ENCODE measurements at places on chromosomes 2 and 18.

- no peak for DNase-seq
Observed at GRCh38 chr2:176999301-176999700, 213.3 kb upstream of the HNRNPA3 start.

- no peak for DNase-seq
Observed at GRCh38 chr2:112730216-112730615, 9.4 kb downstream of the NT5DC4 start.

DNA sequence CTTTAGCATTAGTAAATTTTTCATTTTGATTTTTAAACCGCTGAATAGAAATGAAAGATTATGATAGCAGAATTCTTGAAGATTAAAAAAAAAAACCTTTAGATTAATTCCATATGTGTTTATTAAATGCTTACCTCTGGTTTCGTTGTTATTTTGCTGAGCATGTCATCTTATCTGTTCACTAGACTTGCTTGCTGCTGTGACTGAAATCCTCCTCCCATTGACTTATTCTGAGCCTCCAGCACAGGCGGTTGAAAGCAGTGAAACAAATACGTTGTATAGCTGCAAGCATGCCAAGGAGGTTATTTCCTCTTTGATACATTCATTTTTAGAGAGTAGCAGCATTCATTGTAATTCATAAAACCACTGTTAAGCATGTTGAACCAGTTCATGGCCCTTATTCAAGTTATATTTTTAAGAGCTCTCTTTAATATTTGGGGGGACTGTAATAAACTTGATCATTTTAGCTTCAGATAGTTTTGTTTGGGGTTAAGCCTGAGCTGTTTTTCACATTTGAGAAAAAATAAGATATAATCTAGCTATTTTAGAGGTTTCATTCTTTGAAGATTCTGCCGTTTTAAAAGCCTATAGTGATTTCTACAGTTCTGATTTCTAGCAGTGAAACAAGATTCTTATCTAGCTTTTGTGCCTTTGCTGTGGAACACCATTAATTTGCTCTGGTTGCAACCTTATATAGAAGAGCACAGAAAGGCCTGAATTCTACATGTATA is at the start of gene HTR2B:
Gene HTR2B (minus strand): TSS at position 205 of the 731 bp plus-strand sequence. CDS start 1,278 bp downstream, outside the sequence.
- no peak for DNase-seq

- no peak for DNase-seq
Observed at GRCh38 chr18:77501266-77501665, 251.6 kb downstream of the GALR1 start.

DNA sequence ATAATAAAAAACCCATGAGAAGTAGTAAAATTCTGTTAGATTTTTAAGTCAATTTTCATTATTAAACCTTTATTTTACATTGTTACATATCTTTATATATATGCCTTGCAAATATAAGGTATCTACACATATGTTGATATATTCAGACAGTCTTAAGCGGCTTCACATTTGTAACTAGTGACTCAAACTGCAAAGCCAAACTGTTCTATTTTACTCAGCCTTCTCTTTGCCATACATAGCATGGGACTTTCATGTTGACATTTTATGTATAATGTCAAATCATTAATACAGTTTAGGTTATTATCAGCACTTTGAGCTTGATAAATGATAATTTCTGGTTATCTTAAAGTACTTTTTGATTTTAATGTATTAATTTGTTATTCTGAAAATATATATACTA is 125.0 kb upstream of the WDSUB1 start:
- no peak for DNase-seq

GRCh38 chr18:8928847-8929780 is 173.4 kb upstream of the NDUFV2 start:
- no peak for DNase-seq

DNA sequence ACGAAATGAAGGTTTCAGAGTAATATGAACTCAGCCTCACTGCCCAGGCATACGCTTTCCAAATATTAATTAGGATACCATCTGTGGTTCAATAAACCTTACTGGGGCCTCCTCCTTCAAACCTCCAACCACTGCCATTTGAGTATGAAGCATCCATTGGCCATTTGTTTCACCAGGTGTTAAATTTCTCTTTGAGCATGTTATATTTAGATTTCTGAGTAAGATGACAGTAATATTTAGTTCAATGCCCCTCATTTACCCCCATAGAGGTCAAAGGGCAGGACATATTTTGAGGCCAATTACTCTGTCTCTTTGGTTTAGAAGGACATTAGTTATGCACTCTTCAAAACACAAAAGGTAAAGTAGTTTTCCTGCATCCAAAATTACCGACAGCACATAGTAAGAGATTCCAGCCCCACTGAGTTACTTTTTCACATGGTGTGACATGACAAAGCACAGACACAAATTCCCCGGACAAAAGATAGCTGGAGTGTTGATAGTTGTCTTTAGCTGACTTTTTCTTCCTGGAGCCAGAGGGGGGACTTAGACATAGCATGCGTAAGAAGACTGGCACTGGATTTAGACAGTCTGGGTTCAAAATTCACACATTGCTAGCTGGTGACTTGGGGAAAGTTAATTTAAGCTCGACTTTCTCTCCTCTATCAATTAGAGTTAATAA is 33.1 kb upstream of the LNPK start:
- no peak for DNase-seq

- DNase-seq, result no peak
Observed at GRCh38 chr18:54173250-54173649, 51.2 kb downstream of the MBD2 start.

DNA sequence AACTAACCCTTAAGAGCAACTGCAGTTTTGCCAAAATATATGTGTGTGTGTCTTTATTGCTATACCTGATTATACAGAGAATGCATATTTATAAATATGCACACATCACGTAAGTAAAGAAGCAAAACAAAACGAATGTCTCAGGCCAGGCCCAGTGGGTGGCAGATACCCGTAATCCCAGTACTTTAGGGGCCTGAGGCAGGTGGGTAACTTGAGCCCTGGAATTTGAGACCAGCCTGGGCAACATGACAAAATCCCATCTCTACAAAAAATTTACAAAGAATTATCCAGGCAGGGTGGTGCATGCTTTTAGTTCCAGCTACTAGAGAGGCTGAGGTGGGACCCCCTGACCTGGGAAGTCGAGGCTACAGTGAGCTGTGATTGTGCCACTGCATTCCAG is 745.3 kb downstream of the SATB2 start:
- DNase-seq, result no peak
